Keratinocyte (primary cell): ENCODE measurements at places on chromosomes 12 and 14. TPM values are rescaled to one million over a fixed set of nuclear protein-coding genes. Genes with fewer than 3 reads are reported as not detected.

STYX gene
- 8.5 to 13.2 TPM (median 9.1 TPM) in 3 replicates for polyA plus RNA-seq

LRRC10 gene
- polyA plus RNA-seq = not detected in 3 replicates

ANAPC7 gene
- polyA plus RNA-seq = 49.4 to 68.2 TPM (median 52.8 TPM) in 3 replicates

HPD gene
- polyA plus RNA-seq = not detected in 3 replicates

PKP2 gene
- 38.2 to 55.5 TPM (median 50.4 TPM) in 3 replicates for polyA plus RNA-seq

MPHOSPH9 gene
- polyA plus RNA-seq = 4.7 to 10.7 TPM (median 6.7 TPM) in 3 replicates
